ENCODE measurements at places on chromosomes 1 and 21.

GRCh38 chr1:209510063-209510462, 73.5 kb upstream of the CAMK1G start:
- no peak for DNase-seq

DNA sequence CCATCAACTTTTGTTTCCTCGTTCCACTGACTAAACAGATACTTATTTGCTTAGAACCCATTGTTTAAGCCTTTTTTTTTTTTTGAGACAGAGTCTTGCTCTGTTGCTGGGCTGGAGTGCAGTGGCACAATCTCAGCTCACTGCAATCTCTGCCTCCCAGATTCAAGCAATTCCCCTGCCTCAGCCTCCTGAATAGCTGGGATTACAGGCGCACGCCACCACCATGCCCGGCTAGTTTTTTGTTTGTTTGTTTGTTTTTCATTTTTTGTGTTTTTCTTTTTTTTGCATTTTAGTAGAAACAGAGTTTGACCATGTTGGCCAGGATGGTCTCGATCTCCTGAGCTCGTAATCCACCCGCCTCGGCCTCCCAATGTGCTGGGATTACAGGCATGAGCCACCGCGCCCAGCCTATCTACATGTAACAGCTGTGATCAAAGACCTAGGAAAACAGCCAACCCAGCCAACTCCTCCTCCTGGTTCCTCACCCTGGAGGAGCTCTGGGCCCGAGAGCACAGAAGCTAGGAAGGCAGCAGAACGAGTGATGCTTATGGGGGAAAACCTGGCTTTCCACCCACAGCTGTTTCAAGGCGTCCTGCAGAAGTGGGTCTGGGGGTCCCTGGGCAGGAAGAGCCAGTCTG, 32.9 kb downstream of the KCNN3 start:
- DNase-seq, result no peak

GRCh38 chr21:15772654-15773053, 42.9 kb downstream of the USP25 start:
- DNase-seq, result no peak

DNA sequence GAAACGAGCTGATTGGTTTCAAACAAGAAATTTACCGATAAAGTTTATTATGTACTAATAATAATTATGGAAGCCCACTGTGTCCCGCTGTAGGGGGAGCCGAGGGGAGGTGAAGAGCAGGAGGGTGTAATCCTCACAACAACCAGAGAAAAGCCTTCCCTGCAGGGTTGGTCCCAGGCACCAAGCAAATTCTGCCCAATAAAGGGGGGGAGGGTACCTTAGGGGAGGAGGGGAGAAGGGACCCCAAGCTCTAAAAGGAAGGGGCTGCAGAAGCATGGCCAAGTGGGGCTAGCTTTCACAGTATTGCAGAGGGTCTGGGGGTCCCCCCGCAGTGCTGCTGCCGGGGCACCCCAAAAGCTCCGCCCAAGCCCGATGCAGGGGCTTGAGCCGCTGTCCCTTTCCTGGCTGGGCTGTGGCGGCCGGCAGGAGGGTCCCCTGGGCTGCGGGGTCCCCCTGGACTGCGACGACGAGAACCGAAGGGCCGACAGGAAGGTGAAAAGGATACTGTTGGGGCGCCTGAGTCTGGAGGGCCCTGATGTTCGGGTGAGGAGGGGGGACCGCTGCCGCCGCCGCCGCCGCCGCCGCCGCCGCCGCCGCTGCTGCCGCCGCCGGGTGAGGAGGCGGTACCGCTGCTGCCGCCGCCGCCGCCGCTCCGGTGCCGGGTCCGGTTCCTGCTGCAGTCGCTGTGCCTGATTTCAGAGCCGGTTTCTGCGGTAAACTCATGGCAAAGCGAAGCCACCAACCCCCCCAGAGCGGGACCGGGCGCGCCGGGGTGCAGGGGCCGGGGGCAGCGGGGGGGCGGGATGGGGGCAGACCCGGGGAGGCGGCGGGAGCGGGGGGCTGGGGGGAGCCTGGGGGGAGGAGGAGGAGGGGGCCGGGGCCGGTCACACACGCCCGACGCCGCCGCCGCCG, 771 bp downstream of the EIF4G3 start:
- DNase-seq, result peak; percentile 72

DNA sequence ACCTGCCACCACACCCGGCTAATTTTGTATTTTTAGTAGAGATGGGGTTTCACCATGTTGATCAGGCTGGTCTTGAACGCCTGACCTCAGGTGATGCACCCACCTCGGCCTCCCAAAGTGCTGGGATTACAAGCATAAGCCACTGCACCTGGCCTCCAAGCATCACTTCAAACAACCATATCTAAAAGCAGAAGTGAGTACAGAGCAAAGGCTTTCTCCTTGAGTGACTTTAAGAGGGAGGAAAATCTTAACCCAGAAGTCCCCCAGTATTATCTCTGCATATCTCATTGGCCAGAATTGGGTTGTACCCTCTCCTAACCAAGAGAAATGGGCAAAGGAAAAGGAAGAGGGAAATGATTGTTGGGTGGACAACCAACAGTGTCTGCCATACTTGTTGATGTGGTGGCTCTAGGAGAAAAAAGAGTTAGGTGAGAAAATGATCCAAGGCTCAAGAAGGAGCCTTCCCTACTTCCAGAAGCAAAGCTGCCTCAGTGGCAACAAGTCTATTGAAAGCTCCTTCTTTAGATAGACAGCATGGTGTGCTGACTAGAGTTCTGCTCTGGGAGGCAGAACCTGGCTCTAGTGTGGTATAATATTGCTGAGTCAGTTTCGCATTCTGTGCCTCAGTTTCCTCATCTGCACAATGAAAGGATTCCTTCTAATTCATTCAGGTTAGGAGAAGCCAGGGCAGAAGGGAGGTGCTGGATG, 16.8 kb upstream of the FOXE3 start:
- no peak for DNase-seq

- peak; percentile 18 for DNase-seq
Observed at GRCh38 chr21:46180079-46180722, 4.1 kb downstream of the SPATC1L start.

DNA sequence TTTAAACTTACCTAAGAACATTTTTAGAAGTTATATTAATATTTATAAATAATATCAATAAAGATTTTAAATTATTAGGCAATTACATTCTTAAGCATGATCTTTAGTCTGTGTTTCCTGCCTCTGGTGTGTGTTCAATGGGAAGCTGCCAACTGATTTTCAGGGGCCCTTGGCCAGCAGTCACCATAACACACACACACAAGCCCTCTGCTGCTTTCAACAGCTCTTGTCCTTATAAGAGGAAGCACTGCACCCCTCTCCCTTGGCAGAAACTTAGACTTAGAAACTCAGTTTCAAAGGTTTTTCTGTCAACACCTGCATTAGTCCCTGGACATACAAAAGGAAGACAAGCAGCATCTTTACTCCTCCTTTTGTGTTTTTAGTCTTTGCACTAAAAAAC, 81.4 kb downstream of the VAV3 start:
- DNase-seq, result no peak

GRCh38 chr1:200506471-200506870, 96.6 kb upstream of the ZNF281 start:
- DNase-seq, result no peak

DNA sequence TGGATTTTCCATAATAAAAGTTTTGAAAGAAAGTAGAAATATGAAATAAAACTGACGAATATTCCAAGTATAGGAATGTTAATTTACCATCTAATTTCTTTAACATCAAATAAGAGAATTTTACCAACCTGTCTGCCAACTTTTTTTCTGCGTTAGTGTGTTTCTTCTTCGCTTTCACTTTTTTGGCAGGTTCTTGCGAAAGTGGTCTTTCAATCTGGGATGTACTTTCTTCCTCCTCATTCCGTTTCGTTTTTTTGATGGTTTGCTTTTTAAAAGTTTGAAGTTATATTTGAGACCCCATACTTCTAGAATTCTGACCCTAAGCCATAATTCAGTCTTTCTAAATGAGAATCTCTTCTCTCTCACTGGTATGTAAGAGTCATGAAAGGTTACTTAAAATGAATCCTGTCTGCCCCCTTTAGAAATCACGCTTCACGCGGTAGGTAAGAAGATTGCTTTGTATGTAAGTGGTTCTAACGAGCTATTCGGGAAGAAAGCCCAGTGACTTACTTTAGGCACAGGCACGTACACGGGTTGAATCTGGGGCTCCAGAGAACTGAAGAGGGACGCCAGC, 580 bp downstream of the RBM34 start:
- peak; percentile 55 for DNase-seq

- no peak for DNase-seq
Observed at GRCh38 chr1:162626094-162626493, 6.2 kb upstream of the DDR2 start.

- DNase-seq, result no peak
Observed at GRCh38 chr1:53502641-53503432, 43.6 kb downstream of the DMRTB1 start.

- no peak for DNase-seq
Observed at GRCh38 chr21:43031121-43031619, 44.5 kb downstream of the CBS start.

DNA sequence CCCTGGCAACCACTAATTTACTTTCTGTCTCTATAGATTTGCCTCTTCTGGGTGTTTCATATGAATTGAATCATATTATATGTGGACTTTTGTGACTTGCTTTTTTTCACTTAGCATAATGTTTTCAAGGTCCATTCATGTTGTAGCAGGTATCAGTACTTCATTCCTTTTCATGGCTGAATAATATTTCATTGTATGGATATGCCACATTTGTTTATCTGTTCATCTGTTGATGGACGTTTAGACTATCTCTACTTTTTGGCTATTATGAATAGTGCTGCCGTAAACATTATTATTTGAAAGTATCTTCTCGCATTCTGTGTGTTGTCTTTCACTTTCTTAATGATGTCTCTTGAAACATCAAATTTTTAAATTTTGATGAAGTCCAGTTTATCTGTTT, 32.8 kb upstream of the CD101 start:
- DNase-seq, result no peak

- DNase-seq, result no peak
Observed at GRCh38 chr1:46191033-46191701, 7.1 kb downstream of the POMGNT1 start.

DNA sequence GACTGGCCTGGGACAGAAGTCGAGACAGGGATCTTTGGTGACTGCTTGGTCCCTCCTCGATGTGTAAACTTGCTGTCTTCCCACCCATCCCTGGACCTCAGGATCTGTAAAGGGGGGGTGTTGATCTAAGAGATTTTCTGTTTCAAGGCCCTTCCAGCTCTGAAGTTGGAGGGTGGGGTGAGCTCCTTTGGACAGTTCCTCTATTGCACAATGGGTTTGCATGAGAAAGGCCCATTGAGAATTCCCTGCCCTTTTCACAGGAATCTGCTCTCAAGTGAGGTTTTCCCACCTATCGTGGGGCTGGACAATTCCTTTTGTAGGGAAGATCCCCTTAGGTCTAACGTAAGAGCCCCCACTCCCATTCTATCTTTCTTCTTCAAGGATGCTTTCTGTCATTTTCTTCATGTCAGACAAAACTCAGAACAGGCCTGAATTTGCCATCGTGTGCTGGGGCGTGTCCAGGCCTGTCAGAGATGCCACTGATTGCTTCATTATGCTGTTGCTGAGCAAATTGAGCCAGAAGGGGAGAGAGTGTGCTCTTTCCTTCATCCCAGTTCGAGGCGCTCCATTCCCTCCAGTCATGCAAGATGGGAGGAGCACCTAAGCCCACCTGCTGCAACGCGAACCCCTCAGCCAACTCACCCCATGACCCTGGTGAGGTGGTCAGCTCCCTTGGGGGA, 149.9 kb upstream of the IGSF21 start:
- no peak for DNase-seq

- no peak for DNase-seq
Observed at GRCh38 chr1:66262208-66262963, 271.6 kb upstream of the SGIP1 start.

- no peak for DNase-seq
Observed at GRCh38 chr1:32454726-32455125, 10.1 kb upstream of the ZBTB8B start.

- DNase-seq, result no peak
Observed at GRCh38 chr1:14413819-14414490, 184.5 kb upstream of the KAZN start.
